ENCODE measurements at places on chromosomes 7 and 10.

DNA sequence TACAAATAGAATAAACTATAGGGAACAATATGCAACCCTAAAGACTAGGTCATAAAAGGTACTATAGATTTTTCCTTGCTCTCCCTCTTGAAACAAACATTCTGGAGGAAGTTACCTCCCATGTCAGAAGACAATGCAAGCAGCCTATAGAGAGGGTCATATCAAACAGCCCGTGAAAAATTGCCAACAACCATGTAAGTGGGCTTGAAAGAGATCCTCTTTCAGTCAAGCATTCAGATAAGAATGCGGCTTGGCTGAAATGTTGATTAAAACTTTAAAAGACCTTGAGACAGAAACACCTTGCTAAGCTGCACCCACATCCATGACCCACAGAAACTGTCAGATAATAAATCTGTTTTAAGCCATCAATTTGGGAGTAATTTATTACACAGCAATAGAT lies 526.6 kb upstream of the GHITM start:
- DNase-seq = no peak

DNA sequence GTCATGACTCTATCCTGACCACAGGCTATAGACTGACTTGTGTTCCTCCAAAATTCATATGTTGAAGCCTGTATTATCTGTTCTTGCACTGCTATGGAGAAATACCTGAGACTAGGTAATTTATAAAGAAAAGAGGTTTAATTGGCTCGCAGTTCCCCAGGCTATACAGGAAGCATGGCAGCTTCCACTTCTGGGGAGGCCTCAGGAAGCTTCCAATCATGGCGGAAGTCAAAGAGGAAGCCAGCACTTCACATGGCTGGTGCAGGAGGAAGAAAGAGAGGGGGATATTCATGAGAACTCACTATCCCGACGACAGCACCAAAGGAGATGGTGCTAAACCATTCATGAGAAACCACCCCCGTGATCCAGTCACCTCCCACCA lies 84.3 kb upstream of the KDM7A start:
- no peak for DNase-seq

- no peak for DNase-seq
These were observed 617.6 kb downstream of the PTPRN2 start for GRCh38 chr7:157969995-157970394.

DNA sequence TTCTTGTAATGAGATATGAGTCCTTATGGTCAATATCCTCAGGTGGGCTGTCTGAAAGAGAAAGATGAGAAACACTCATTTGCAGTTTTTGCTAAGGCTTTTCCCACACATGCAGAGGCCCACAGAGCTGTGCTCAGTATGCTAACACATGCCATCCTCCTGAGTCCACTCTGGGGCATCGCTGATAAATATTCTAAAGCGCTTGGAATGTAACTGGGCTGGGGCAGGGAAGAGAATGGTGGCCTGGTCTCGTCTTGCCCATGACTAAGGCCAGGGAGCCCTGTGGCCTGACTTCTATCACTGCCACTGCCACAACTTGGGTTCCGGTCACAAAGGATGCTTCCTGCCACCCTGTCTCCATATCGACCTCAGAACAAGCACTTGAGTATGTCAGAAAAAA lies 199.7 kb upstream of the FRMD4A start:
- no peak for DNase-seq

- DNase-seq = no peak
These were observed 351.5 kb upstream of the AUTS2 start for GRCh38 chr7:69246758-69247157.

- no peak for DNase-seq
These were observed 123.4 kb downstream of the SPAG6 start for GRCh38 chr10:22468570-22469320.

GRCh38 chr10:108753326-108753725 lies 1170.0 kb downstream of the XPNPEP1 start:
- no peak for DNase-seq

- DNase-seq = no peak
These were observed 297.5 kb downstream of the HTR7 start for GRCh38 chr10:90560331-90560730.

- DNase-seq = no peak
These were observed 1145.0 kb upstream of the LRRN3 start for GRCh38 chr7:109945820-109946518.

- no peak for DNase-seq
These were observed 252.8 kb downstream of the ELFN1 start for GRCh38 chr7:1922870-1923236.

GRCh38 chr10:65110009-65110408 lies 1588.8 kb downstream of the REEP3 start:
- no peak for DNase-seq

- DNase-seq = no peak
These were observed 189.5 kb downstream of the CXCL12 start for GRCh38 chr10:44195112-44196007.

DNA sequence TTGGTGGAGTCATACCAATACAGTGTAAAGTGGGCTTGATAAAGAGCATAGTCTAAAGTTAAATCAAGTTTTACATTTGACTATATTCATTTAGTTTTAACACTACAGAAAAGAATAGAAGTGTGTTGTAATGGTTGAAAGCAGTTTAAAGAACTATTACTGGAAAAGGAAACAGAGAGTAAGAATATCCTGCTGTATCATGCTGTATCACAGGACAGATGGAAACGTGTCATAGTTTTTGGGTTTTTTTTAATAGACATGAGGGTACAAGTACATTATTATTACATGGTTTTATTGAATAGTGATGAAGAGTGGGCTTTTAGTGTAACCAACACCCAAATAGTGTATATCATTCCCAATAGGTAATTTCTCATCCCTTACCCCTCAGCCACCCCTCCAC lies 944.3 kb downstream of the LRMDA start:
- no peak for DNase-seq

GRCh38 chr10:5373307-5373706 lies 8.5 kb downstream of the UCN3 start:
- DNase-seq = no peak

DNA sequence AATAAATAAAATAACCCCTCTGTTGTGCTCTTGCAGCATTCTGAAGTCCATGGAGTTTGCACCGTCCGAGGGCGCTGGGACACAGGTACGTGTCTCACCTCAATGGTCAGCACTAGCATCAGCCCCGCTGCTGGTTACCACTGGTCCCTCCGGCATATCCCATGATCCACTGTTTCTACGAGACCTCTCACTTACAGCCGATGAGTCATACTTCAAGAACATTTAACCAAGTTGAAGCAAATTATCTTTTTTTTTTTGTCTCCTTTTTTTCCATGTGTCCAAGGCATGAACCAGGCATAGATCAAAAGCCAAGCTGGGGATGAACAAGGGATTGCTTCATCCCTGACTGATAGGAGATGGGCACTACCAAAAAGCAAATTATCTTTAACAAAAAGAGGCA lies 92.9 kb upstream of the SH2B2 start:
- no peak for DNase-seq

GRCh38 chr10:33229252-33229948 lies 105.1 kb downstream of the NRP1 start:
- no peak for DNase-seq

Data from Calu3 (cell line).